Right ventricle myocardium inferior (tissue), 1 donor: ENCODE measurements at places on chromosomes 12 and 14.

DNA sequence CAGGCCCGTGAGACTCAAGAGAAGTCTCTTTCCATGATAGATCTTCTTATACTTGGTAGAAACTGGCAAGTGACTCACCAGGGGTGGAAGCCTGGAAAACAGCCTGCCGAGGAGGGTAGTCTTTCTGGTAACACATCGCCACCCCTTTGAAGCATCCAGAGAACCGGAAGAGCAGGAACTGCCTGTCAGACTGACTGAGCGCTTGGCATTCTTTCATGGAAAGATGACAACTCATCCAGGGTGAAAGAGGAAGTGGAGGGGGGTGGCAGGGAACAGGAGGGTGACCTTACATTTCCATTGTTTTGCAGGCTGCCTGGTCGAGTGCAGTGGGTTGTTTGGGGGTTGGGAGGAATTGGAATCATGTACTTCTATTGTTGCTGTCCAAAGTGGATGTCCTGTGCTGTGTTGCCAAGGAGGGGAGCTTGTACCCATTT is 34.5 kb downstream of the PRKCH start:
- DNase-seq: no peak

DNA sequence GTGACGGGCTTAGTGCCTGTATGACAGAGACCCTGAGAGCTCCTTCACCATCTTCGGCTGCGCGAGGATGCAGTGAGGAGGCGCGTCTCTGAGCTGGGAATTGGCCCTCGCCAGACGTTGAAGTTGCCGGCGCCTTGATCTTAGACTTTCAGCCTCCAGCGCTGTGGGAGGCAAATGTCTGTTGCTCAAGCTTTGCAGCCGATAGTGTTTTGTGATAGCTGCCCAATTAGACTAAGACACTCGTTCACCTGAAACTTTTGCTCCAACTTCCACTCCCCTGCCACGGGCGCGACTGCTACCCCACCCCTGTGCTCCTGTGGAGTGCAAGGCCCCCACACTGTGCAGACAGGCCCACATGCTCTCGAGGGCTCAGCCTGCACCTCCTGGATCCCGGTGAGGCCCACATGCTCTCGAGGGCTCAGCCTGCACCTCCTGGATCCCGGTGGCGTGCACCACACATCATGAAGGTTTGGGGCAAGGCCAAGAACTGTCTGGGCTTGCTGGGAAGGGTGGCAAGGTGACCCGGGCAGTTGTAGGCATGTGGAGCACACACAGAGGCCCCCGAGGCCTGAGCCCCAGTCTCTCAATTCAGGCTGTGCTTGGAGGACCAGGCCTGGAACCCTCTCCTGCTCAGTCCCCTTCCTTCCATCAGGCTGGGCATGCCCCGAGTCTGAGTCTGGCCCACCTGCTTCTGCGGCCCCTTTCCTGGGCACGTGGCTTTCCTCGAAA is 324.6 kb downstream of the TMEM121 start:
- no peak for DNase-seq

DNA sequence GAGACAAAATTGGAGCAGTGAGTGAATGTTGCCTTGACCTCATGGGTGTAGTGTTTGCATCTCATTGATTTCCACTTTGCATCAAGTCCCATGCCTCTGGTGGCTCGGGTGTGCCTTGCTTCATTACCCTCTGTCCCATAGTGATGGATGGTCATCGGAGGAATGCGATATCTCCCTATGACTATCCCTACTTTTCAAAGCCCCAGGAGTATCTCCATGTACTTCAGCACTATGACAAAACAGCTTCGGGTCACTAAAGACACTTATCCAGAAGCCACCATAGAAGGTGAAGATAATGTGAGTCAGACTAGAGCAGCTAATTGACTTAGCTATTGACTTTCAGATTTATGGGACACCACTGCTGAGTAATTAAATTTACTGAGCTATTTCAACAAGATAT is 355.1 kb upstream of the CCDC196 start:
- DNase-seq: no peak

- no peak for DNase-seq
These were observed 236.9 kb upstream of the SFSWAP start for GRCh38 chr12:131473741-131474709.

- no peak for DNase-seq
These were observed 102.9 kb downstream of the DYRK2 start for GRCh38 chr12:67751381-67751928.

- DNase-seq: no peak
These were observed 164.3 kb downstream of the SLC5A8 start for GRCh38 chr12:101045486-101046464.

DNA sequence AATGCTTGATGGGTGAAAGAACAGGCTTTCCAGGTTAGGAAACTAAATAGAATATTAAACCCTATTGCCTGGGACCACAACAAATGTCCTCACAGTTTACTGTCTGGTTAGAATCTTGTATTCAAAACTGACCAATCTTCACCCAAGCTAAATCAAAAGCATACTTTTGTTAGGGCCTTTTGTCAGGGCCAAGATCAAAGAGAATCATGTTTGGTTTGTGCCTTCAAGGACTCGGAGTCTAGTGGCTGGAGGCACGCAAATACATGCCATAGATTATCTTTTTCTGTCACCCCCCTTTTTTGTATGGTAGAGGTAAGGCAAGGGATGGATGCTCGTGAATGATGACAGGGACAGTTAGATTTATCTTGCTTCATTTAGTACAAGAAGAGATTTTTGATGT is 51.1 kb upstream of the AKAP6 start:
- no peak for DNase-seq

DNA sequence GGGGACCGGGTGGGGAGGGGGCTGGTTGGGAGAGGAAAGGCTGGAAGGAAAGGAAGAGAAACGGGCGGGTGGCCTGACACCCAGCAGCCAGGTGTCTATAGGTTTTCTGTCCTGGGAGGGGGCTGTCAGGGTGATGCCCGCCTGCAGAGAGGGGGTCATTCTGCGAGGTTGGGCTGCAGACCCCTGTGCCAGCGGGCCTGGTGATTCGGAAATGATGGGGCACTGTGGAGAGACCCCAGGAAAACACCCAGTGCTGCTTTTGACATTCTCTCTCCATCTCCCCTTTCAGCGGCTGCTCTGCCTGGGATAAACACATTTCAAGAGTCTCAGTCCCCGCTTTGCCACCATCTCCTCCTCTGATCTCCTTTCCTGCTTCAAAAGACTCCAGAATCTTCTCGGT is 168.5 kb upstream of the RTL1 start:
- no peak for DNase-seq

DNA sequence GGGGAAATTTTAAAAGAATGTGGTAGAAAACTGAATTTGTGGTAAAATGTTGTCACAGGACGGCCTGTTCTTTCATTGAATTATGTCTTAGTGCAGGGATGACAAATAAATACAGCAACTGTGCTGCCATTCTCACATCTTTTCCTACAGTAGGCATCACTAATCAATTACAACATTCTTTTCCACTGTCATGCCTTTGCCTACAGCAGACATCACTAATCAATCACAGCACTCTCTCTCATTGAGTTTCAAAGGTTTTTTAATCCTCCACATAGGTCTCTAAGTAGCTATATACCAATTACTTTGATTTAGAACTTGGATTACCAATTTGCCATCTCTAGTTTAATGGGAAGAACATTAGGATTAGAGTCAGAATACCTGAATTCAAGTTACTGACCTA is 30.1 kb downstream of the NTF3 start:
- DNase-seq: no peak

DNA sequence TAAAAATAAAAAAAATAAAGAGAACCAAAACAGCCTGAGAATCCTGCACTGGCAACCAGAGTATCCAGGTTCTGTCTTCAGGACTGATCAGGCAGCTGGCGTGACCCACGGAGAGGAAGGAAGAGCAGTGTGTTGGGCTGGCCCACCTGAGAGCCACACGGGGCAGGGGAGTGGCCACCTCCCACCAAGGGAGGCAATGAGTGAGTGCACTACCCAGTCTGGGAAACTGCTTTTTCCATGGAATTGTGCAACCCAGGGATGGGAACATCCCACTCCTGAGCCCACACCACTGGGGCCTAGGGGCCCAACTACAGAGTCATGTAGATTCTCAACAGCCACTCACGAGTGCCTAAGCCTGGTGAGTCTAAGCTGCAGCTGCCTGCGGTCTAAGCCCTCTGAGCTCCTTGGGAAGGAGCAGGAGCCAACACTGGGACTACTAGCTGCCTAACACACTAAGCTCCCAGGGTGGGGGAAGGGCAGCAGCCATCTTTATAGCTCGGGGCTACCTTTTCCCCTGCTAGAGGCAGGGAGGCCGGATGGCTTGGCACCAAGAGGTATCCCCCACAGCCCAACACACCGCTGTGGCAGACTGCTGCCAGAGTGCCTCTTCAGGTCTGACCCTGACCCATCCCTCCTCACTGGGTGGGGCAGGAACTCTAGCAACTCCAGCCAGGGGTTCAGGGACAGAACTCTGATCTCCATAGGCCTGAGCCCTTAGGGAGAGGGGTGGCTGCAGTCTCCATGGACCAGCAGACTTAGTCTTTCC is 610.9 kb downstream of the RERGL start:
- DNase-seq: no peak

DNA sequence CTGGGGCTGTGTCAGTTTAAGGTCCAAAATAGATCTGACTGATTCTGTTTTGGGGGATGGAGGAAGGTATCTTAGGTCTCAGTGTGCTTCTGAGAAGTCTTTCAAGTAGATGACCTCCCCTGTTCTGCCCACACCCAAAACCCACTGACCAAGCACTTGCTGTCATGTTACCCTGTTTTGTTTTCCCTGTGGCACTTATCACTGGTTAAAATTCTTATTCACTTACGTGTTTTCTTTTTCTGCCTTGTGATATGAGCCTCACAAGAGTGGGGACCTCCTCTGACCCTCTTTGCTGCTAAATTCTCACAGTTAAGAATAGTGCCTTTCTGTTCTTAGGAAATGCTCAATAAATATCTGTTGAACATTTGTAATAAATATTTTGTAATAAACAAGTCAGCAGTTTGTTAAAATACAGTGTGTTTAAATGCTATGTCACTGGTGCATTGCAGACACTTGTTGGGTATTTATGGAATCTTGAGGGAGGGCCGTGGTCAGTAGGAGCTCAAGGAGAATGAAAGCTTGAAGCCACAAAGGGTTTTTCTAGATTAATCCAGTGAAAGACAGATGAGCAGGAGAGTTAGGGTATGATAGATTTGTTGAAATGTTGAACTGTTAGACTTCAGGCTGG is 20.9 kb downstream of the PLEKHA5 start:
- DNase-seq: no peak

DNA sequence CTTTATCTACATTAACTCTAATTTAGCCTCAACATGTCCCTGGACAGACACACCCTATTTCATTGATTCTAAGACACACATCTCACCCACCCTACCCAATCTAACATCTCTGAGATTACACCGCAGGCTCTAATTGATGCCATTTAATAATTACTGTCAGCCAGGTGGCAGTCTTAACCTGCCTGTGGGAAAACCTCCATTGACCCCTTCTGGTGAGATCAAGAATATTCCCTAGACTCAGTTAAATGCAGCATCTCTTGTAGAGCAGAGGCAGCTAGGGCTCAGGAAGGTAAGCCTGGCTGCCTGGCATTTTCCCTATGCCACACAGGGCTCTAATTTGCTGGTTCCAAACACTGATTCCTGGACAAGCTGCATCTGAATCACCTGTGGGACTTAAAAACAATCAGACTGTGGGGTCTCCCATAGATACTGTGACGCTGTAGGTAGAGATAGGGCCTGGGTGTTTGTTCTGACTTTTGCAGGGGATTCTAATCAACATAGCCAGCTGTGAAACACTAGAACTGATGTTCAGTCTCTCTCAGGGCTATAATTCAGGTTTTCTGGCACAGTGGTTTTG is 14.3 kb downstream of the MCRS1 start:
- no peak for DNase-seq

GRCh38 chr12:67784831-67785230 is 136.3 kb downstream of the DYRK2 start:
- no peak for DNase-seq

GRCh38 chr12:103172447-103173112 is 215.1 kb downstream of the ASCL1 start:
- no peak for DNase-seq

DNA sequence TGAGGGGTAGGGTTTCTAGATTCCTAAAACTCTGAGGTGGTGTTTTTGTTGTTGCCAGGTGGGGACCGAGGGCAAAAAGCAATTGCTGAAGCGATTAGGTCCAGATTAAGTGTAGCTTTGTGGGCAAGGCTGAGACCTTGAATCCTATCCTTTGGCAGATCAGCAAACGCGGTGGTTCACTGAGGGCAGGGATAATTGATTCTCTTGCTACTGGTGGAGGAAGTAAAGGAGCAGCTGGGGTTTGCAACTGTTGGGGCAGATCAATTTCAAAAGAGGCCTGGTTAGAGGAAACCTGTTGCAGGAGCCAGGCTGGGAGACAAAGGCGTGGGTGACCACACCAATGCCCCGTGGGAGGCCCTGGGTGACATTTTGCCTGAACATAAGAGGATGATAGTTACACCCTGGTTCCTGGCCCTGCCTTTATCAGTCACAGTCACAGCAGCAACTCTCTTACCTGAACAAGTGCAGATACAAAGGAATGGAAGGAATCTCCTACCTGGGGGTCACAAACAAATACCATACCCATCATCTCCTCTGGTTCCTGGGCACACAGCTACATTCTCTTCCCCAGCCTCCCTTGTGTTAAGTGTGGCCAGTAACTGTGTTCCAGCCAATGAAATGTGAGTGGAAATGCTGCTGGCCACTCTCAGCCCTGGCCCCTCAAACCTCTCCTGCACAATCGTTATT is 43.3 kb upstream of the RASSF3 start:
- no peak for DNase-seq

DNA sequence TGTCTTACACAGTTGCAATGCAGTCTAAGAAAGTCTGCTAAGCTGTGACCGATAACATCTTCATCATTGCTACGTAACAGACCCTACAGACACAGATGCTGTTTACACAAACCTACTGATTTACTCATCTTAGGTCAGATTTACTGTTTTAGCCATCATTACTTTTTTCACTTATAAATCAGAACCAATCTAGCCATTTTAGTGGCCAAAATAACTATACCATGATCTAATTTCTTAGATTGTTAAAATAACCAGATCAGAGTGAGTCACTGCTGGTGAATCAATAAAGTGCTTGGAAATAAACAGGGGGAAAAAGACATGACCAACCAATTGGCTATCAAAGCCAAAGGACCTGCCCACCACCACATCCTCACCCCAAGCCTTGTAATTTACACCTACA is 57.0 kb upstream of the FOXN3 start:
- DNase-seq: no peak

DNA sequence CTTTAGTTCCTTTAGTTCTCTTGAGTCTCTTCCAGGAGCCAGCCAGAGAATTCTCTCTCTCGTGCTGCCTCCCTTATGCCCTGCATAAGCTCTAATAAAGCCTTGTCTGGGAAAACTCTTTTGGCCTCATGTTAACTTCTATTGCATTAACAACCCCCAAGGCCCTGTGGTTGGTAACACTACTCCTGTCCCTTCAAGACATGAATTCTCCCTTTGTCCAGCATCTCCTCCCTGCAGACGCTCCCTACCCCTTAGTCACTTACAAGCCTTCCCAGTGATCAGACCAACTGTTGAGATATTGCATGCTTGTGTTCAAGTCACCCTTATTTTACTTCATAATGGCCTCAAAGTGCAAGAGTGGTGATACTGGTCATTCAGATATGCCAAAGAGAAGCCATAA is 12.1 kb downstream of the LTBR start:
- no peak for DNase-seq
